Lower lobe of right lung (tissue), 2 donors: ENCODE measurements at places on chromosomes 12 and 14. TPM values are rescaled to one million over a fixed set of nuclear protein-coding genes. Genes with fewer than 3 reads are reported as not detected.

DNA sequence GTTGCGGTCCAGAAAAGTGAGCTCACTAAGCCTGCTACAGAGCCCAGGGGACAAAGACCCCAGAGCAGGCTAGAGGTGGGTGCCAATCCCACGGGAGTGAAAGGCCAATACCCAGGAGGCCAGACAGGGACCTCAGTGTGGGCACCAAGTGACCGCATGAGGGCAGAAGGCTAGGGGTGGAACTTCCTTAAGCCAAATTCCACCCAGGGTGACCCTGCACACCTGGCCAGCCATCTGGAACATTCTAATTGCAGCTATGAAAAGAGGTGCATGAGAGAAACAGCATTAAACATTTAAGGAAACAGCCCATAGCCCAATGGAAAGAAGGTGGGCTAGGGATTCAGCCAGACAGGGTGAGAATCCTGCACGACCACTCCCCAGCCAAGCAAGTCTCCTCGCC, 19.4 kb downstream of the GLTP start:
- peaks cover 39% of the 10 kb centered on the region for H3K36me3 ChIP-seq
- no peak overlapping the region for H3K27ac ChIP-seq
- H3K4me3 ChIP-seq: no peak overlapping the region
- DNase-seq: no peak

DNA sequence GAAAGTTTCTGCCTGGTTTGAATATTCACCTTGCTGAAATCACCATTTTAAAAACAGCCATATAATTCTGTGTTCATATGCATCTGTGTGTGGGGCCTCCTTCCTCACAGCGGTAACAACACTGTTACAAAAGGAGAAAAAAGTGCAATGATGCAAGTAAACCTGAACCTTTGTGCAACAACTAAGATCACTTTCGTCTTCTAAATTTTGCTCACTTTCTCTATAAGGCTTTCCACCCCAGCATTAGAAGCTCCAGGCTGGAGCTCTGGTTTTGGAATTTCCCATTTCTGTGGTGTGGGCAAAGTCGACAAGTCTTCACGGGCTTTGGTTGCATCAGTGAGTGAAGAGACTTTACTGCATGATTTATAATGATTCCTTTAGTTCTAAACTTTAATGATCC, 18.4 kb downstream of the FGD6 start:
- H3K27ac ChIP-seq: no peak overlapping the region
- H3K36me3 ChIP-seq: no peaks in the 10 kb centered on the region
- H3K4me3 ChIP-seq: no peak overlapping the region
- DNase-seq: no peak
- H3K4me1 ChIP-seq: peaks cover 39% of the 10 kb centered on the region

DNA sequence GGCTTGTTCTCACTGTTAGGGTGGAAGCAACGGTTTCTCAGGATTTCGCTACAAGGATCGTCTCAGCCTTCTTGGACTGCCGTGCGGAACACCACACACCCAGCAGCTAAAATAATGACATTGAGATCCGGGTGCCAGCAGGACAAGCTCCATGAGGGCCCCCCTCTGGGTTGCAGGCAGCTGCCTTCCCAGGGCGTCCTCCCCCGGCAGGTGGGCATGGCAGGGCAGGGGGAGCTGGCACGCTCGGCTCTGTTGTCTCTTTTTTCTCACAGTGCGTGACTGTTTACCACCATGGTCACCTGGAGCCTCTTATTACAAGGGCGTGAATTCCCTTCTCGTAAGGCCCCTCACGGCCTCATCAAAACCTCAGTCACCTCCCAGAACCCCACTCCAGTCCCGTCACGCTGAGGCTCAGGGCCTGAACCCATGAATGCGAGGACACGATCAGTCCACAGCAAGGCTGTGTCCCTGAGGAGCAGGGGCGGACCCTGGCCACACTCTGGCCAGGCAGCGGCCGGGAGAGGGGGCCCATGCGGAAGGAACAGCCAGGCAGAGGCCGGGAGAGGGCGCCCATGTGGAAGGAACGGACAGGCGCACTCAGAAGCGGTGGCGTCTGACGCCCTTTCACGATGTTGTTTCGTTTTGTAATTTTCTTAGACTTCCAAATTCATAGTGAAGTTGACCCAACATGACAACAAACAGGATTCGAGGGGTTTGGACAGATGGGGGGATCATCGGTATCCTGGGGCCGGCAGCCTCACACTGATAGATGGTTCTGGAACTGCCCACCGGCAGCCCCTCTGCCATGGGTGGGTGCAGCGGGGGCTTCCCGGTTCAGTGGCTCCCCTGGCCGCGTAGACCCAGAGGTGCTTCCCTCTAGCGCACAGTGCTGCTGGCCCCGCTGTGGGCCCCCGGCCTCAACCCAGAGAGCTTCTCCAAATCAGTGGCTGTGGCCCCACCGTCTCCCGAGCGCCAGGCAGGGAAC, 10.0 kb downstream of the LRCOL1 start:
- peaks cover 28% of the 10 kb centered on the region for H3K4me1 ChIP-seq
- peak; percentile 78 for DNase-seq
- H3K4me3 ChIP-seq: peak overlapping the region; percentile 47
- peak overlapping the region; percentile 46 for H3K27ac ChIP-seq

DNA sequence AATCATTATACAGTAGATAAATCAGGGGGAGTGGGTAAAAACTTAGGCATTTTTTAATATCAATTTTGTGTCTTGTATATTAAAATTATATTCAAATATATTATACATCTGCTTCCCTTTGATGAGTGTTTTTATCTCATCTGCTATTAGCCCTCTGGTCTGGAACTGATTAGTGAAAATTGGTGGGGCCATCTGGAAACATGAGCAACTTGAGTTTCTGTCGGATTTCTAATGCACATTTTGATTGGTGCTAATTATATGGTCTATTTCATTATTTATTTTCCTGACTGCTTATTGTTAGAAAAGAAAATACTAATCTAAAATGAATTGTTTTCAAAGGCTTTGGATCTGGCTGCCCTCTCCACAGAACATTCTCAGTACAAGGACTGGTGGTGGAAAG, 28.2 kb downstream of the TTC8 start:
- peaks cover 14% of the 10 kb centered on the region for H3K36me3 ChIP-seq
- no peak for DNase-seq
- H3K27ac ChIP-seq: no peak overlapping the region

DNA sequence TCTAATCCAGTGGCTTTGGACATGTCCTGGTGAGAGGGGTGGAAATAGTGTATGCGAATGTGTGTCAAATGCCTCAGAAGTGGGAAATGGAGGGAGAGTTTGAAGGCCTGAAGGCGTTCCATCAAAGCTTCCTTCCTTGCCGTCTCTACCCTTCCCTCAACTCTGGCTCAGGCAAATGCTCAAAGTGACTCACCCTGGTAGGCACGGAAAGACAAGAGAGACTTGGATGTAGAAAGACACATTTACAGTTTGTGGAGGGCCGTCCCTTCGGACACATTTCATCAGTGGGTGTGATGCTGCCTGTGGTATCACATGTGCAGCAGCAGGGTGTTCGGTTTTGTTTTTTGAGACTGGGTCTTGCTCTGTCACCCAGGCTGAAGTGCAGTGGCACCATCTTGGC, 36.7 kb downstream of the CHST11 start:
- peaks cover 50% of the 10 kb centered on the region for H3K4me1 ChIP-seq
- H3K27me3 ChIP-seq: no peaks in the 10 kb centered on the region
- H3K4me3 ChIP-seq: no peak overlapping the region
- no peaks in the 10 kb centered on the region for H3K36me3 ChIP-seq

DNA sequence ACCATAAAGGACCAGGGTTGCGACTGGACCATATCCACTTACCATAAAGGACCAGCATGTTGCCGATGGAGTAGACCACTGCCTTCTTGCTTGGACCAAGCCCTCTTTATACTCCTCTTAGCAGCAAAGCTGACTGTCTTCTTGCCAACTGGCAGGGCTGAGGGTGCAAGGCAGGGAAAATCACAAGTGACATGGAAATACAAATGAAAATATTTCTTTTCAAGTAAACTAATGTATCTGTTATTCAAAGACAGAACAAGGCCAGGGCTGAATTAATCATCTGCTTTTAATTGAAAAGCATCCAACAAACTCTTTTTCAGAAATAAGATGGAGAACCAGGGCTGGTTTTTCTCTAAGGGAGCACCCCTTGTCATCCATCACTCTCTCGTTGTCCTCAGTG, at the start of gene CELA1:
CELA1 (minus strand) TSS at position 99 of the 400 bp plus-strand sequence; CDS start at position 58, 41 bp downstream.
- no peak within 1 kb of the TSS for H3K27ac ChIP-seq
- H3K36me3 ChIP-seq: no peaks in the 10 kb centered on the region

DNA sequence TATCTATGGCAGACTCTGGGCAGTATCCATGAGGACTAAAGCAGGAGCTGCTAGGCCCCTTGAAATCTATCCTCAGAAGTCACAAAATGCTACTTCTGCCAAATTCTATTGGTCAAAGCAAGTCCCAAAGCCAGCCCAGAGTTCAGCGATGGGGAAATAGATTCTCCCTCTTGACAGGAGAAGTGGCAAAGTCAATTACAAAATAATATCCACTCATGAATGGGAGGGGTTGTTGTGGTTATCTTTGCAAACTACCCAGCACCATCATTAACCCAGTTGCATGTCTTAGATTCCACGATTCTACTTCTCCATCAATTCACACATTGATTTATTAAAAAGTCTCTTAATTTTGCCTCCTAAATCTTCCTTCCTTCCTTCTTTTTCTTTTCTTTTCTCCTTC, 30.7 kb upstream of the STXBP6 start:
- no peak overlapping the region for H3K27ac ChIP-seq
- no peaks in the 10 kb centered on the region for H3K27me3 ChIP-seq
- no peak for DNase-seq

DNA sequence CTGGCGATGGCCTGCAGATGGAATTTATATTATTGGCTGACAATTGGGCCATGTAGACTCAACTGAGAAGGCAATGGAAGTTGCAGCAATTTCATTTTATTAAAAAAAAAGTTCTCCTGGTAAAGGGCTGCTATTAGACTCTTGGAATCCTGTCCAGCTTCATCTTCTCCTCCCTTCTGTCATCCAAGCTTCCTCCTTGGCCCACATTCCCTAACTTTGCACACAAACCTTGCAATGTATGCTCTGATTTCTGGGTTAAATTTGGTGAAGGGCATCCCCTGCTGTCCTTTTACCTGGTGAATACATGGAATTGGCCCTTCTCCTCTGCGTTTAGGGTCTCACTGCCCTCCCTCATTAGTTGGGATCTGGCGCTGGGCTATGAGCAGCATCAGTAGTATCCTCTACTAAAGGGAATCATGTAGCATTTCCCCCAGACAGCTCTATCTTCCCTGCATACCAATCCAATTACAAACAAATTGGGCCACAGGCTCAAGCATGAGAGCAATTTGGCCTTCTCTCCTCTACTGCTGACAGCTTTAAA, 336.9 kb downstream of the BMP4 start:
- no peaks in the 10 kb centered on the region for H3K36me3 ChIP-seq
- no peaks in the 10 kb centered on the region for H3K4me1 ChIP-seq
- no peak overlapping the region for H3K27ac ChIP-seq
- no peak for DNase-seq

- H3K4me1 ChIP-seq: peaks cover 13% of the 10 kb centered on the region
- H3K27me3 ChIP-seq: no peaks in the 10 kb centered on the region
Observed at GRCh38 chr12:47396902-47397663, 308.7 kb downstream of the RPAP3 start.

- no peaks in the 10 kb centered on the region for H3K27me3 ChIP-seq
- H3K36me3 ChIP-seq: no peaks in the 10 kb centered on the region
- DNase-seq: no peak
- H3K4me1 ChIP-seq: no peaks in the 10 kb centered on the region
- H3K4me3 ChIP-seq: no peak overlapping the region
- H3K27ac ChIP-seq: no peak overlapping the region
Observed at GRCh38 chr12:82803201-82803600, 116.5 kb downstream of the TMTC2 start.

- peak overlapping the region; percentile 41 for H3K27ac ChIP-seq
- no peaks in the 10 kb centered on the region for H3K36me3 ChIP-seq
- DNase-seq: no peak
- H3K4me3 ChIP-seq: no peak overlapping the region
- H3K27me3 ChIP-seq: peaks cover 4% of the 10 kb centered on the region
Observed at GRCh38 chr12:468671-469389, 9.1 kb downstream of the B4GALNT3 start.

DNA sequence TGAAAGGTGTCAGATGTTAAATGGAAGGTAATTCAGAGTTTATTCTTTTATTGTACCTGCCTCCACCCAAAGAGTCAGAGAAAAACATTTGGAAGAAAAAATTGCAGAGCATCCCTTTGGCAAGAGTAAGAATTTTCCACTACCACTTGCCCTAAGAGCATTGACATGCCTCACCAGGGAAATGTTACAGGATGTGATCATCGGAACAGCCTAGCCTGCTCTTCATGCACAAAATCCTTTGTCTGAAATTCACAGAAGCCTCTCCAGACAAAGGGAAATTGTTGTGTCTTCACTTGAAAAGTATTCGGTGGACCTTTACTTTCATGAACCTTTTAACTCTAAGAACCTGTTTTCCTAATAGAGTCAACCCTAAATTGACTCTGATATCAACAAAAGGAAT, 36.9 kb downstream of the ATP2A2 start:
- no peak for DNase-seq
- no peak overlapping the region for H3K27ac ChIP-seq
- H3K4me3 ChIP-seq: no peak overlapping the region
- H3K4me1 ChIP-seq: peaks cover 42% of the 10 kb centered on the region

DNA sequence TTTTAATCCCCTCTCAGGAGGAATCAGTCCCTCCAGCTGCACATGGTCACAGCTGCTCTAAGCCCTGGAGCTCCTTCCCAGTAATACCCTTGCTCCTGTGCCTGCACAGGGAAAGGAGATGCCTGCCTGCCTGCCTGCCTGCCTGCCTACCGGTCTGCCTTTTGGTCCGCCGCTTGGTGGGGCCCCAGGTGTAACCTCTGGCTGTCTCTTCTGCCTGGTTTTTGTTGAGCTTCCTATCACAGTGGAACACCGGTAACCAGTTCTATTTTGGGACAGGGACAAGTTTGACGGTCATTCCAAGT, 99.8 kb downstream of the DAD1 start:
- no peak overlapping the region for H3K27ac ChIP-seq
- H3K27me3 ChIP-seq: peaks cover 5% of the 10 kb centered on the region
- H3K4me1 ChIP-seq: no peaks in the 10 kb centered on the region
- no peaks in the 10 kb centered on the region for H3K36me3 ChIP-seq

- no peak for DNase-seq
- no peak overlapping the region for H3K27ac ChIP-seq
- H3K4me1 ChIP-seq: no peaks in the 10 kb centered on the region
Observed at GRCh38 chr12:125155366-125155765, 90.1 kb downstream of the AACS start.

DNA sequence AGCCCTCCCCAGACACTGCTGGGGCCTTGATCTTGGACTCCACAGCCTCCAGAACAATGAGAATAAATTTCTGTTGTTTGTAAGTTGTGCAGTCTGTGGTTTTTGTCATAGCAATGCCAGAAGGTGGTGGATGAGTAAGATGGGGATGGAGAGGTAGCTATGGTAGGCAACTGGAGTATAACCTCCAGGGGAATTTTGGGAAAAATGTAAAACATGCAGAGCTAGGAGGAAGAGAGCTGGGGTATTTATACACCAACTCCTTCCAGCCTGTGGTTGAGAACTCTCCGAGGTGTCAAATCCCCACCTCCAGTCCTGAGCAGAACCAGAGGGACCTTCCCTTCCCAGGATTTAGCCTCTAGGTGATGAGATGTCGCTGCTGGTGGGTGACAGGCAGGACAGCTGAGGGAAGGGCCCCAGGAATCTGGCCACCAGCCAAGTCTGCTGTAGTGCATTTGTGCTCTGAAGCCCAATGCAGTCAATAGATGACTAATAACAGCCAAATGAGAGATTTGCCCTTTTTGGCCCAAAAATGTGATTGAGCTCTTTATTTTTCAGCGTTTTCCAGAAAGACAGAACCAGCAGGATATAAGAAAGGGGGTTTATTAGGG, 19.1 kb upstream of the CEP170B start:
- no peaks in the 10 kb centered on the region for H3K36me3 ChIP-seq
- peaks cover 17% of the 10 kb centered on the region for H3K4me1 ChIP-seq
- H3K27me3 ChIP-seq: peaks cover 49% of the 10 kb centered on the region

The SLC41A2 gene
- total RNA-seq: 24.8 TPM

The GLTP gene
- total RNA-seq: 45.3 TPM

The HCAR3 gene
- 6.9 TPM for total RNA-seq

The KRT85 gene
- total RNA-seq: not detected
